Subcutaneous preadipocyte (primary cell): ENCODE measurements at places on chromosomes 16 and 17. TPM values are rescaled to one million over a fixed set of nuclear protein-coding genes. Genes with fewer than 3 reads are reported as not detected.

Gene CETP
- not detected in 2 replicates for total RNA-seq

Gene SLC38A8
- total RNA-seq, result not detected in 2 replicates

Gene HLF
- total RNA-seq, result under 0.01 and 0.37 TPM in 2 replicates

Gene CLEC3A
- total RNA-seq, result not detected in 2 replicates

Gene LLGL1
- total RNA-seq, result 43.4 and 46.1 TPM in 2 replicates

Gene PRAC2
- total RNA-seq, result not detected in 2 replicates

Gene ABHD15
- 8.8 and 11.5 TPM in 2 replicates for total RNA-seq

Gene CES5A
- total RNA-seq, result not detected in 2 replicates

Gene SOX9
- total RNA-seq, result 0.37 and 1.6 TPM in 2 replicates

Gene TNFRSF17
- not detected in 2 replicates for total RNA-seq

Gene TBC1D3B
- 0.37 and 0.59 TPM in 2 replicates for total RNA-seq

Gene ITGAD
- total RNA-seq, result under 0.01 TPM in 1 of 2 replicates, not detected in the other

Gene USH1G
- not detected in 2 replicates for total RNA-seq

Gene MT1G
- total RNA-seq, result 0.59 and 3.3 TPM in 2 replicates

Gene FNDC8
- not detected in 2 replicates for total RNA-seq

Gene CDH16
- not detected in 2 replicates for total RNA-seq

Gene CIITA
- total RNA-seq, result 0.78 and 1.5 TPM in 2 replicates

Gene NTN1
- 0.20 and 0.37 TPM in 2 replicates for total RNA-seq

Gene TVP23B
- total RNA-seq, result 28.5 and 29.0 TPM in 2 replicates

Gene YPEL3
- total RNA-seq, result 6.6 and 9.2 TPM in 2 replicates

Gene SLFN11
- 87.5 and 142 TPM in 2 replicates for total RNA-seq

Gene MIEN1
- total RNA-seq, result 12.1 and 15.2 TPM in 2 replicates

Gene TEX19
- total RNA-seq, result under 0.01 TPM in 1 of 2 replicates, not detected in the other

Gene DNAH9
- total RNA-seq, result under 0.01 TPM in 1 of 2 replicates, not detected in the other

Gene OTOP2
- not detected in 2 replicates for total RNA-seq

Gene STH
- not detected in 2 replicates for total RNA-seq

Gene NXPH3
- total RNA-seq, result under 0.01 TPM in 1 of 2 replicates, not detected in the other

Gene GP2
- total RNA-seq, result not detected in 2 replicates

Gene KLHL10
- total RNA-seq, result under 0.01 and 0.37 TPM in 2 replicates

Gene ATPAF2
- 16.6 and 20.6 TPM in 2 replicates for total RNA-seq

Gene CACNA1G
- 0.39 and 0.73 TPM in 2 replicates for total RNA-seq

Gene HBA2
- total RNA-seq, result 0.73 TPM in 1 of 2 replicates, not detected in the other

Gene CLEC19A
- not detected in 2 replicates for total RNA-seq

Gene ABCC6
- total RNA-seq, result under 0.01 and 0.20 TPM in 2 replicates
